CD4-positive, alpha-beta T cell treated with Interleukin-4 for 4 hours (primary cell): ENCODE measurements at places on chromosomes 12 and 14.

GRCh38 chr12:53004178-53004577 is 2.1 kb upstream of the EIF4B start:
- no peak for DNase-seq

DNA sequence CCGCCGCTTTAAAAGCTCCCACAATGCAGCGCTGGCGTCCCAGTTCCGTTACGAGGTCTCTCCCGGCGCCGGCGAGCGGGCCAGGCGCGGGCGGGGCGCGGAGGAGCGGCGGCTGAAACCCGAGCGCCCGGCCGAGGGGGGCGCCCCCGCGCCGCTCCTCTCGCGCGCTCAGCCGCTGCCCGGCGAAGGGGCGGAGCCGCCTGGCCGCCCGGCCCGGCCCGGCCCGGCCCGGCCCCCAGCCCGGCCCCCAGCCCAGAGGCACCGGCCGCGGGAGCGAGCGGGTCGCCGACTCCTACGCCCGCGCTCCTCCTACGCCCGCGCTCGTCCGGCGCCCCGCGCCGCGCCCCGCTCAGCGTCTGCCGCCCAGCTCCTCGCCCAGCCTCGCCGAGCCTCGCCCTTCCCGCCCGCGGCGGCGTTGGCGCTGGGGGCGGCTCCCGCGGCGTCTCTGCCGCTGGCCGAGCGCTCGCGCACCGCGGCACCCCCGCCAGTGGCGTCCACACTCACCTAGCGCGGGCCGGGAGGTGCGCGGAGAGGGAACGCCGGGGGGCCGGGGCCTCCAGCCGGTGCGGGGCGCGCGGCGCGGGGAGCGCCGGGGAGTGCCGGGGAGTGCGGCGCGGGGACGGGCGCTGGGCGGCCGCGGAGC is at the start of gene RASSF8:
RASSF8 (plus strand) TSS at position 255 of the 643 bp plus-strand sequence. CDS start 96,662 bp downstream, outside the sequence.
- no peak for DNase-seq

GRCh38 chr12:110343114-110343513 is 60.4 kb downstream of the ANAPC7 start:
- no peak for DNase-seq

DNA sequence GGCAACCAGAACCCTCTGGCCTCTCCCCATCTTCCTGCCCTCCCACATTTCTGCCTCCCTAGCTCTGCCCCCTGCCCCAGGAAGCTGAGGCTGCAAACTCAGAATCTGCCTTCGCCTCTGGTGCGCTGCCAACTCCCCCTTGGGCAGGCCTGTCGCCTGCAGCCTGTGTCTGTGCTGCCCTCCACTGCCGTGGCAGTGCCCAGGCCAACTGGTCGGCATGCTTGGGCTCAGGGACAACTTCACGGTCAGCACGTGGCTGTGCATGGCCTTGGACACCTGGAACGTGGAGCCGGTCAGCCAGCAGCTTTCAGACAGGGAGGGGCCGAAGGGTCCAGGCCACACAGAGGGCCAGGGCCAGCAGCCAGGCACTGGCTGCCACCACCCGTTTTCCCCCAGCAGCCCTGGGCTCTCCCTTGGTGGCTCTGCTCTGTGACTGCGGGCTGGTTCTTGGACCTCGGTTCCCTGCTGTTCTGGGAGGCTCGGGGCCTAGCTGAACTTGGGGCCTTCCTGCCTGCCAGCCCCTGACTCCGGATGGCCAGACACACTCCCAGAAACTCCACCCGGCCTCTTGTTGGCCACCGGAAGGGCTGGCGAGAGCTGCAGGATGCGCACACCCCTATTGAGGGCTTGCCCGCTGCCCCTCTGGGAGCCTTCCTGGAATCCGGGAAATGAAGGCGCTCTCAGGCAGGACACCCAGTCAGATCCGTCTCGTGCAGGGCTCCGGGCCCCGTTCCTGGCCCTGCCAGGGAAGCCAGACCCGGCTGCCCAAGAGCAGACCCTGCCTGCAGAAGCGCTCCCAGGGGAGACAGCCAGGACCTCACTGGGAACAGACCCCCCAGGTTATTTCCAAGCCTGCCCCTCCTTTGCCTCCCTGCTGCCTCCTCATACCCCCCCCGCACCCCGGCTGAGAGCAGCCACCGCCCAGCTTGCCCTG is 34.2 kb upstream of the PPP1R13B start:
- no peak for DNase-seq

- no peak for DNase-seq
Observed at GRCh38 chr12:81502912-81503695, 256.0 kb downstream of the PPFIA2 start.

GRCh38 chr14:51652168-51653078 is 713 bp downstream of the FRMD6 start:
- peak; percentile 10 for DNase-seq

- DNase-seq: no peak
Observed at GRCh38 chr12:40175045-40175444, 49.8 kb upstream of the LRRK2 start.

GRCh38 chr12:15620741-15621539 is 168.2 kb downstream of the EPS8 start:
- no peak for DNase-seq

GRCh38 chr12:16112130-16112529 is 165.4 kb downstream of the SLC15A5 start:
- DNase-seq: no peak

DNA sequence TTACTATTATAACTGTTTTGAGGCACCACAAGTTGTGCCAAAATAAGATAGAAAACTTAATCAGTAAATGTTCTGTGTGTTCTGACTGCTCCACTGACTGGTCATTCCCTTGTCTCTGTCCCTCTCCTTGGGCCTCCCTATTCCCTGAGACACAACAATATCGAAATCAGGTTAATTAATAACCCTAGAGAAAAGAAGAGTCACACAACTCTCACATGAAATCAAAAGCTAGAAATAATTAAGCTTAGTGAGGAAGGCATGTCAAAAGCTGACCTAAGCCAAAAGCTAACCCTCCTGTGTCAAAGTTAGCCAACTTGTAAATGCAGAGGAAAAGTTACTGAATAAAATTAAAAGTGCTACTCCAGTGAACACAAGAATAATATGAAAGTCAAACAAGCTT is 53.8 kb upstream of the CCDC196 start:
- DNase-seq: no peak

DNA sequence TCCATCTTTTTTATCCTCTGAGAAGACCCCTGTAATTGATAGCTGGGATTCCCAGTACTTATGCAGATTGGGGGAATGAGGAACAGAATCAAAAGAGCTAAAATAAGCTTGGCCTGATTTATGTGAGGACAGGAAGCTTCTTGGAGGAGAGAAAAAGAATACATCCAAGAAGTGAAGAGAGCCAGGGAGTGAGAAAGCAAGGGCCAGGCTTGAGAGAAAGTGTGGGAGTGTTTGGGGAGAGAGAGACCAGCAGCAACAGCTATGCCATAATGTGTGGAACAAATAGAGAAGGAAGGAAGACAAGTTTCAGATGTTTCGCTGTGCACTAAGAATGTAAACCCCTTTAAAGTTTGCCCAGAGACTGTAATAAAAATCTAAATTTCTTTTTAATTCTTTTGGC is 4.0 kb upstream of the CCDC184 start:
- DNase-seq: no peak

DNA sequence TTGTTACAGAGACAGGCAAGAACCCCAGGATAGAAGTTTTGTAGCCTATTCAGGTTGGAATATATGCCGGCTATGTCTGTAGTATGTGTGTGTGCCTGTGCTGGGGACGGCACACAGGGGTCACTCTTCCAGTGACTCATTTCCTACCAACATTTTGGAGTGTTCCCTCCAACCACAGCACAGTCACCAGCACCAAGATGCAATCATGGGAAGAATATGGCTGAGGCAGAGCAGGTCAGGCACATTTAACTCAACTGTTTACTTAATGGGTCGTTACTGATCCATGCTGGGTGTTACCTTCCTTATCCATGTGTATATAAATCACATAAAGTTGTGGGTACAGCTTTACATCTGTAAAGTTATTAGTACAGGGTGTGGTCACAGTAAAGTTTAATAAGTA is 178.3 kb downstream of the PRKD1 start:
- no peak for DNase-seq

GRCh38 chr12:42582050-42582449 is 7.5 kb downstream of the PRICKLE1 start:
- DNase-seq: no peak

GRCh38 chr12:23617749-23618148 is 331.7 kb downstream of the SOX5 start:
- no peak for DNase-seq

GRCh38 chr12:132373901-132374611 is 44.7 kb upstream of the GALNT9 start:
- no peak for DNase-seq
